ENCODE measurements at places on chromosomes 7 and 10.
A peak's percentile ranks its signal among the peaks of the same experiment; 100 is the strongest.

DNA sequence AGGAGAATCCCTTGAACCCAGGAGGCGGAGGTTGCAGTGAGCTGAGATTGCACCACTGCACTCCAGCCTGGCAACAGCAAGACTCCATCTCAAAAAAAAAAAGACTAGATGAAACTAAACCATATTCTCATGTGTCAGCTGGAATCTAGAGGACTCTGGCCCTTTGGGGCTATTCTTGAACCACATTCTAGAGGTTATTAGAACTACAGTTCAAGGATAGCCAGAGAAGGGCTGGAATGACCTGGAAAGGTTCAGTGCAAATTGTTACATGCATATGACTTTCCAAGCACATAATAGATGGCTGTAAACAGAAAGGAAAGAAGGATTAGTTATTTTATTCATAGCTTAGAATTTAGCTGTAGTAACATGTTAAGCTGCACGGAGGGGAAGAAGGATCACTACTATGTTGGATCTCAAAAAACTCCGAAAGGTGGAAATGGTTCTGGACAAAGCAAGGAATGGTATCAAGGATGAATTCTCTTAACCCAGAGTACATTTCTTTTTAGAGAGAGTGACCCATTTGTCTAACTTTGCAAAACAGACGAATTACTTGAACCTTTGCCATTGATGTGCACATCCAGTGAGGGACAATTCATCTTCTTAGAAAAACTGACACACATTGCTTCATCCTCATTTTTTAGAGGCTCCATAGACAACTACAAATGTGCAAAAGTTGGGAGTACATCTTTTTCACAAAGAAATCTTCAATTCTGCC is 124.0 kb upstream of the SAMD8 start:
- DNase-seq: no peak

DNA sequence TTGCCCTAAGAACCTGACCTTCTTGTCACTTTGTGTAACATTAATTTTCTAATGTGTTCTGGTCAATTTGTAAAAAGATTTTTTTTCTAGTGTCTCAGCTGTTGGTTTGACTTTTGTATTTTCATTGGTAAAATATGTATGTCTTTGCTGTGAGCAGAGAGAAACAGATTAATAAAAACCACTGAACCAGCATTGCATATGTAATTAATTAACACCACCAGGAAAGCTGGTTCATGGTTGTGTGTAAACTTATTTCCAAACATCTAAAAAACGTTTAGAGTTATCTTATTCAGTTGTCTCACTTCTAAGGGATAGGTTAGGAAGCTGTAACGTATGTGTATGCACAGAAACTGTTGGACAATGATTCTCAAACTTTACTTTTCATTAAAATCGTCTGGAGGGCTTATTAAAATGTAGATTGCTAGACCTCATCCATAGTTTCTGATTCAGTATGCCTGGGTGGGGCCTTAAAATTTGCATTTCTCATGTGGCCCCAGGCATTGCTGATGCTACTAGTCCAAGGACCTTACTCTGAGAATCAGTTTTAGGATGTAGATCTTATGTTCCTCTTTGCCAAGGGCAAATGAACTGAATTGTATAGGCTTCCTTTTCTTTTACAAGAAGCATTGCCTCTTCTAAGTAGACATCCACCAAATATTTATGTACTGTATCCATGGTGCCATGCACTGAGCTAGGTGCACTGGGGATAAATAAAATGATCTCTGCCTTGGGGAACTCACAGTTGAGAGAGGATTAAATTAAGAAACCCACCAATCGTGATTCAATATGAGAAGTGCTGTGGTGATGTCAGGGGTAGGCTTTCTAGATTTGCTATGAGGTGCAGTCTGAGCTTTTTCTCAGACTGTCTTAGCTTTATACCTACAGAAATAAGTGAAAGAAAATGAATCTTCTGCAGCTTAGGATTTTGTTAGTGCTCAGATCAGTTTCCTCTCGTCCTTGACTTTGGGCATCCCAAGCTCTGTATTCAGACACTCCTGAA is 98.7 kb downstream of the AUTS2 start:
- no peak for DNase-seq

- DNase-seq: no peak
These were observed 3.7 kb upstream of the JCAD start for GRCh38 chr10:30063099-30063498.

GRCh38 chr10:124717911-124718741 is 26.1 kb downstream of the FAM53B start:
- DNase-seq: peak; percentile 74

DNA sequence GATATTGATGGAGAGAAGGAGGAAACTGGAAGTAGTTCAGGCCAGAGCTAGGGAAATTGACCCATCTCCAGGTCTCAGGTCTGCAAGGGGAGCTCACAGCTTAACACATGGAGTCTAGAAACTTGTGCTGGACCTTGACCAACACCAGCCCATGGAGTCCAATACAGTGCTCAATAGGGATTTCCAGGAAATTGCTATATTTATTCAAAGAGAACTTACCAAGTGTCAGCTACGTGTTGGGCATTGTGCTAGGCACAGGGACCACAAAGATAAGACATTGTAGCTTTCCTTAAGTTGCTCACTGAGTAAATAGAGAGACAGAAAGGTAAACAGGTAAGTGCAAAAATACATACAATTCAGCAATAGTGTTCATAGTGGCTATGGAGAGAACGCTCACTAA is 72.7 kb upstream of the ATRNL1 start:
- no peak for DNase-seq

DNA sequence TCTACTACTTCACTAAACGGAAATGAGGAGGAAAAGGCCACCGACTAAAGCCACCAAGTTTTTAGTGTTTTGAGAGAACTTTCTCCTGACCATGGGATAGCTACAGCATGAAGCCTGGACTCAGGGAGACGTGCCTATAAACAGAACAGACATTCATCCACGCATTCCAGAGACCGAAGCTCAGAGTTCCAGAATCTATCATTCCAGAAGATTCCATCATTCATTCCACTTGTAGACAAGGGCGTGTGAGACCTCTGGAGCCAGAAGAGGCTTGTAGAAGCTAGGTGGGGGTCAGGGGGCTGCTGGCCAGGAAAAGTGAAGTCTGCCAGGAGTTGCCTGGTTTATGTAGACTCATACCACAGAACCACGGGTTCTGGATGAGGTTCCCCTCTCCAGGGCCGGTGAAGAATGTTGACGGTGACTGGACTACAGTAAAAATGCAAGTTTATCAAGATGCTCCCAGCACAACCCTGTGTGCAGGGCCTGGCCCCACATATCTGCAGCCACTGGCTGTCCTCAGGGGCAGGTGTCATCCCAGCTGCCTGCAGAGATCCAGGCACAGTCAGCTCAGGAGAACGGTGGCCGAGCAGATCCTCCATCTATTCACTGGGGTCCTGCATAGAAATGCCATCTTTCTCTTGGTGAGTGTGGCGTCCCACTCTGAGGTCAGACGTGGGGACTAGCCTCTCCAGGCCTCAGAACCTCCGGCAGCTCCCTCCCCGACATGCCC is 215.7 kb downstream of the USP6NL start:
- no peak for DNase-seq

DNA sequence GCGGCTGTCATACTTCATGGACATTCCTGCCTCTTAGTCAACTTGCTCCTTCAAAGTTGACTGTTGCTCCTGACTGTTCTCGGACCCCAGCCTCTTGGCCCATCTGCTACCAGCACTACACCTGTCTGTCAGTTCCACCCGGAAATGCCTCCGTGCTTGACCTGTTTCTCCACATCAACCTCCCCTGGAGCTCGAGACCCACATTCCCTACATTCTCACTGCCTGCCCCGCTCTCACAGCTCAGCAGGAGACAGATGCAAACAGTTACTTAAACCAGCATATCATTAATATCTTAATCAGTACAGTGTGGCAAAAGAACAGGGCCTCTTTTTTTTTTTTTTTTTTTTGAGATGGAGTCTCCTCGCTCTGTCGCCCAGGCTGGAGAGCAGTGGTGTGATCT is 174.3 kb downstream of the NRP1 start:
- DNase-seq: no peak

GRCh38 chr10:75048669-75049098 is 62.8 kb upstream of the SAMD8 start:
- DNase-seq: no peak

DNA sequence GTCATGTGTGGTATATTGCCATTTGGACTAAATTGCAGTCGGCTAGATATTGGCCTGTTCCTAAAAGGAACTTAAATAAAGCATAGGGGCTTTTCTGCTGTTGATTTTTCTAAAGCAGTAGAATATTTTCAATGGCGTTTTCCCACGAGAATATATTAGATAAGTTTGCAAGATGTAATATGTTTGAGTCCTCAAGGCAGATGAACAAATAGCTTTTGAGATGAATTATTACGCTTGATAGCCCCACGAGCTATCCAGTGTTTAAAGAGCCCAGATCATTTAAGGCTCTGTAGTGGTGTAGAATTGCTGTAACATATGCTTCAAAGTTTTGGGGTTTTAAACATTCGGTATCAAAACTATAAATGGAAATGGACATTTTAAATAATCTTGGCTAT is 2.9 kb downstream of the CELF2 start:
- DNase-seq: no peak

DNA sequence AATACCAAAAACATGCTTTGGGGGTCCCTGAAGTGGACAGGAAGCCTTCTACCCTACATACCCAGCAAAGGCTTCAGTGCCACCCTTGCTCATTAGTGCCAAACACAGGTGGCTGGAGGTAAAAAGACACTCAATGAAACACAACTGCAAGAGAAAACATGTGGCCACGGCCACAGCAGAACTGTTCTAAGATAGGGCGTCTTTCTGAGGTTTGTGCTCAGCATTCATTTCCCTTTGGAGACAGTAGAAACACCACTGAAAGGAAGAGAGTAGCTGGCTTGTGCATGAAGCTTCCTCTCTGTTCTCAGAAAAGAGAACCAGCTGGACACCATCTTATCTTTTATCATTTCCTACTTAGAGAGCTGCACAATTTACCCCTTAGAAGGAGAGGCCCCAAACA is 143.0 kb downstream of the PLXNA4 start:
- no peak for DNase-seq

DNA sequence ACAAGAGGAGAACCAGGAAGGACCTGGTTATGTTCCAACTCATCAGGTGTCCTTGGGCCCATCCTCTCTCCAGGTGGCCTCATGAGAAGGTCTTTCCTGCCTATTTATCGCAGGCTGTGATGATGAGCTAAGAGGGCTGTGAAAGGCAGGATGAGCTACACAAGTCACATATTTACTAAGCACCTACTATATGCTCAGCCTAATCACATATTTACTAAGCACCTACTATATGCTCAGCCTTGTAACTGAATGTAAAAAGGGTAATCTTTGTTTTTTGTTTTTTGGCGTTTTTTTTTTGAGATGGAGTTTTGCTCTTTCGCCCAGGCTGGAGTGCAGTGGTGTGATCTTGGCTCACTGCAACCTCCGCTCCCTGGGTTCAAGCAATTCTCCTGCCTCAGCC is 44.2 kb upstream of the NPFFR1 start:
- DNase-seq: no peak

GRCh38 chr10:127905001-127905847 is 1.7 kb upstream of the PTPRE start:
- no peak for DNase-seq

- DNase-seq: no peak
These were observed 471.9 kb upstream of the CELF2 start for GRCh38 chr10:10545771-10546170.

GRCh38 chr7:151205730-151206129 is 4.6 kb downstream of the H2BK1 start:
- no peak for DNase-seq

DNA sequence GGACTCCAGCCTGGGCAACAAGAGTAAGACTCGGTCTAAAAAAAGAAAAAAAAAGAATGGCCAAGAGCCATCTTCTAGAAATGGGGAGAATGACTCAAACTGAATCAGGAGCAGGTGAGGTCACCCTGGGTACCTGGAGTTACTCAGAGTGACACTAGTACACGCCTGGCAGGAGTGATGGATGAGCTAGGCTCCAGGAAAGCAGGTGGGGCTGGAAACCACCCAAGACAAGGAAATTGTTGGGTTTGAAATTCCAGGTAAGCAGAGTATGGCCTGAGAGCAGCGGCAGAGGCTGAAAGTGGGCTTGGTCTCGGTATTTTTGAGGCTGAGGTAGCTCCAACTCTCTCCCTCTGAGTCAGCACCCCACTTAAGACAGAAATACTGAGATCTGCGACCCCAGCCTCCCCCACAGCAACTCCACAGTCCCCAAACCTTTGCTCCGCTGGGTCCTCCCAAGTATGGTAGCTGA is 18.5 kb downstream of the DDIT4 start:
- DNase-seq: peak; percentile 60

DNA sequence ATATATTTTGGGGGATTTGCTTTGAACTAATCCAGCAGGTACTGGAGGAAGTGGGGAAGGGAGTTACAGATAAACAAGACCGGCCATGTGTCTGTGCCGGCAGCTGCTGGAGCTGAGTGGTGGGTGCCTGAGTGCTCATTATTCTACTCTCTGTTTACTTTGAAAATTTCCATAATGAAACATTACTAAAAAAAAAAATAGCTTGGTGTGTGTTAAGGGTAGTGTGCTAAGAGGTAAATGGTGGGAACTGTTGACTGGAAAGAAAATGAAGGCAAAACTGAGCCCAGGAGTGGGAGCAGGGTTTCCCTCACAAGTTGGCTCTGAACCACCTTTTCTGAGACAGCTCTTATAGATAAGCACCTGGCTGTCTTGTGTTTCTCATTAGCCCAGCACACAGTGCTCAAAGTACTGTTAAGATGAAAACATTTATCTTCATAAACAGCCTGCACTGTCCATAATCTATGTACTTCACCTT is 50.6 kb downstream of the PARD3 start:
- DNase-seq: no peak

DNA sequence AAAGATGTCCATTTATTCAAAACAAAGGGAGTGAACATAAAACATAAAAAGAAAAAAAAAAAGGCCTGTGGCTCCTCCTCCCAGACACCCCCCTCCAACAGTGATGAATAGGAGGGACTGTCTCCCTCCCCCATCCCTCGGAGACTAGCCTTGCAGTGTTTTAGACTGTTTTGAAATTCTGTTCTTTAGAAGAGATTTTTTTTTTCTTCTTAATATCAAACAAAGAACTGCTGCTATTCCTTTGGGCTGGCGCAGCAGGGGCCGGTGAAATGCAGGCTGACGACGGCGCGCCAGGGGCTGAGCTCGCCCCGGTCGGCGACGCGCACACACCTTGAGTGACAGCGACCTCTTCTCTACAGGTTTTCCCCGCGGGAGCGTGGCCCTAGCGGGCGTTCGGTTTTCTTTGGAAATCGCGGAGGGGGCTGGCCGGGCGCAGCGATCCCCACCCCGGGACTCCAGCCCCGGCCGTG is at the start of gene LANCL2:
LANCL2 (plus strand) TSS at position 133 of the 470 bp plus-strand sequence. CDS start 689 bp downstream, outside the sequence.
- no peak for DNase-seq

GRCh38 chr7:77461246-77461645 is 45.1 kb upstream of the GSAP start:
- no peak for DNase-seq

DNA sequence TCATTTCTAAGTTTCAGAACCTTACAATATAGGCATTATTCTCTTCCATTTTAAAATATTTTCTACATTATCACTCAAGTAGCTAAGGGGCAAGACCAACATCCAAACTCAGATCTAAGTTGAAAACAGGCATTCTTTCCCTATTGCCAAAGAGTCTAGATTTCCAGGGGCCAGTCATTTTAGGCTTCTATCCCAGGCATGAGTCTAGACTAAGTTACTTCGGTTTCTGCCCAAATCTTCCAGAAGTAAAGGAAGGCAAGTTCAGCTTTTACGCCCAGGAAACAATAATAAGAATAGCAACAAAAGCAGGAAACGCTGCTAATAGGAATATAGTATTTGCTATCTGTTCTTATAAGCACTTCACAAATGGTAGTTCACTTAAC is 189.9 kb downstream of the DGKI start:
- no peak for DNase-seq

Data from activated T-cell treated with anti-CD3 and anti-CD28 coated beads for 24 hours (primary cell).